ENCODE measurements at places on chromosomes 2 and 18.

DNA sequence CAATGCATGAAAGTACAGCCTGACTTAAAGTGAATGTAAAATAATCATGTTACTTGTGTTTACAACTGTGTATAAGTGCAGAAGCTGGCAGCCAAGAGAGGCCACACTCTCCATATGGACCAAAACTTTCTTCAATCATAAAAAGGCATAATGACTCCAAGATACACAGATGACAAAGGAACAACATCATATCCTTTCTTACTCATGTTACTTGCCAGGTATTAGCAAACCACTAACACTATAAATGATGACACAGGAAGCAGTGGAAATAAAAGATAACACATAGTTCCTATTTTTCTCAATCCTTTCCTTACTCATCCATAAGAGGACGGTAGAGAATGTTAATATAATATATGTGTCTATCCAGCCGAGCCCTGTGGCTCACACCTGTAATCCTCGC is 400.0 kb upstream of the CDH2 start:
- DNase-seq, result no peak

GRCh38 chr2:149747456-149747855 is 159.9 kb upstream of the MMADHC start:
- no peak for DNase-seq

DNA sequence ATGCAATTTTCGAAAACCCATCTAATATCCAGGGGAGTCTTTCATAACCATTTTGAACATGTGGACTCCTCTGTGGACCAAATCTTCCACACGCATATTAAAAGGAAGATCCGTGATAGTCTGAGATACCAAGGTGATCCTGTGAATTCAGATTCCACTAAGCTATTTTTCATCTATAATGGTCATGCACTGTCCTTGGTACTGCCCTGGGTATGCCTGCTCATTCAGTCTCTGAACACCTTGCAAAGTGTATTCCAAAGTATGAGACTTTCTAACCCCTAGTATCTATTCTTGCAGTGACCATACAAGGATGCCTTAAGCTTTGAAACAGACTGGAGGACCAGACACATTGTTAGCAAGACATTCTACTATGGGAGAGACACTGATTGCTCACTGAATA is 217.6 kb upstream of the CCDC150 start:
- DNase-seq, result no peak

DNA sequence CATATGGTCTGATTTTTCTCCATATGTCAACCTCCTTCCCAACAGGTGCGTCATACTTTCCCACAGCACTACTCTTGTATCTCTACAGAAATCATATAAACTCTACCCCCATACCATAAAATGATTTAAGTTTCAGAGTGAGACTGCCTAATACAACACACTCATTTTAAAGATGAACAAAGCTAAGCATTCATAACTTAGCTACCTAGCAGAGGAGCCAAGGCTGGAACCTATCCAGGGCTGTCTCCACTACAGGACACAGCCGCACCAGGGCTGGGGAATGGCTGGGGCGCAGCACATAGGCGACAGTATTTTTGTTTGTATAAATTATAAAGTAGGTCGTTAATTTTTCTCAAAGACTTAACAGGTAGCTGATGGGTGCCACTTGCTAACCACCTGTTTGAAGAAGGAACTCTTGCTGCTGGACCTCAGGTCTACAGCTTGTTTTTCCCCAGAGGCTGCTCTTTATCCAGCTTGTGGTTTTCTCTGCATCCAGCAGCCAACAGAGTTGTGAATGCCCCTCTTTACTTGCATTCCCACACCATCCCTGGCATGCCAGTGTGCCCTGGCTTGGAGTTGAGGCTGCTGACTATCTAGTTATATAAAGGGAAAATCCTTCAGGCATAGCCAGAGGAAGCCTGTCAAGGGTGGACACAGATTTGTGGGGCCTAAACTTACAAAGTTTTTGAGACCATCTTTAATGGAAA is 62.0 kb downstream of the HNRNPLL start:
- no peak for DNase-seq

- DNase-seq, result no peak
Measured at GRCh38 chr2:127624756-127625571, 21.0 kb upstream of the GPR17 start.

GRCh38 chr18:32349728-32350395 is 120.8 kb downstream of the GAREM1 start:
- DNase-seq, result peak; percentile 71

GRCh38 chr2:156986339-156986988 is 271.0 kb upstream of the GALNT5 start:
- no peak for DNase-seq

DNA sequence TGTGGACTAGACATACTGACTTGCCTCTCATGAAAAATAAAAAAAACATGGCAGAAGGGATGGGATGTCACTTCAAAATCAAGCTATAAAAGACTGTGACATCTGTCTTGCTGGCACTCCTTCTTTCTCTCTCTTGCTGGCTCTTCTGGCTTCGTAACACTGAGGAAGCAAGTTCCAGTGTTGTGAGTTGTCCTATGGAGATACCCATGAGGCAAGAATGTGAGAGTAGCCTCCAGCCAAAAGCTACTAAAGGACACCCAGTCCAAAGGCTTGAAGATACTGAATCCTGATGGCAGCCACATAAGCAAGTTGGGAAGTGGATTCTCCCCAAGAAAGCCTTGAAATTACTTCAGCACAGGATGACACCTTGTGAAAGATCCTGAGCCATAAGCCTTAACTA is 376.1 kb upstream of the TMEFF2 start:
- no peak for DNase-seq

GRCh38 chr2:201806442-201807170 is at the start of gene CDK15:
CDK15 (plus strand) TSS chr2:201806537; CDS start chr2:201806665, 128 bp downstream.
- DNase-seq, result no peak

DNA sequence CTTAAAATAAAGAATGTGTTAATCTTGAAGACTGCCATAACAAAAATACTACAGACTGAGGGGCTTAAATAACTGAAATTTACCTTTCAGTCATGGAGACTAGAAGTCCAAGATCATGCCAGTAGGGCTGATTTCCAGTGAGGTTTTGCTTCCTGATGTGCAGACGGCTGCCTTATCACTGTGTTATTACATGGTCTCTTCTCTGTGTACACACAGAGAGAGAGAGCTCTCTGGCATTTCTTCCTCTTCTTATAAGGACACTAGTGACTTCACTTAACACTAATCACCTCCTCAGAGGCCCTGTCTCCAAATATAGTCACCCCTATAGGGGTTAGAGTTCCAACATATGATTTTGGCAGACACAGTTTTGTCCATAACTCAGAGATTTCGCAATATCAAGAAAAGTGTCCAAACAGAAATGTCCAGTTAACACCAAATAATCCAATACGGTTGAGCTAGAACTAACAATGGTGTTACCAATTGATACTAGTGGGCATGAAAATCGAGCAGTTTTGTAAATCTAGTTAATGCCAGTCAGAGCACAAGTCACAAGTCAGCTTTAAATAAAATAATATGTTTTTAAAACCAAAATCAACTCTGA is 399.8 kb downstream of the ADCYAP1 start:
- DNase-seq, result no peak

DNA sequence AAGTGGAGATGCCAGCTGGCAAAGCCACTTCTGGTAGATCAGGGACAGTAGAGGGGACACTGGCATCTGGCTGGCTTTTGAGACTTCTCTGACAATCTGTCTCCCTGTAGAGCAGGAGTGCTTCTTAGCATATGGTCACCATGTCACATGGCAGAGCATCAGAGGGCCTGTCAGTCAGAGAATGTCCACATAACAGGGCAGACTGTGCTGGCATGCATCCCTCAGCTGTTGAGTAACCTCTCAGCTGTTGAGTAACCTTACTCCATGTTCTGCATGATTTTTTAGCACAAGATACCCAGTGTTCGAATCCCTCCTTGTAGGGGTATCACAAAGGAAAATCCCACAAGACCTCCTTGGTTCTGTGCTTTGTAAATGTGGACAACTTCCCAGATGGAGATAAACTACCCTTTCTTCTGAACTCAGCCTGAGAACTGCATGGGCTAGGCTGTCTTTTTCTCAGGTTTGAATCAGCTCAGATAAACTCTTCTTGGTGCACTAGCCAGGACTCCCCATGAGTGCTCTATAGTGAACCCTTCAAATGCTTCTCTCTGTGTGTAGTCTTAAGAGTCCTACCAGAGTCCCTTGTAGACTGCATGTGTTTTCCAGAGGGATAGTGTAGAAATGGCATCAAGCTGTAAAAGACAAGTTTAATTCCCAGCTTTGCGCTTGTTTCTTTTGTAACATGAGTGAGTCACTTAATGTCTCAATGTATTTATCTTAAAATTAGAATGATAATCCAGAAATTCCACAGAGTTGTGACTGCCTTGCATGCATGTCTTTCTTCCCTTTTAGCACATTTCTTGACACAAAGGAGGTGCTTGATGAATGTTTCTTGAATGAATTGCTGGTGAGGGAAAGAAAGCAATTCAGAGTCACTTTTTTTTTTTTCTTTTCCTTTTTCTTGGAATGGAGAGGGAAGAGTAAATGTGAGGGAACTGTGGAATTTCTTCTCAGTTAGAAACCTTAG is 442.3 kb upstream of the HNMT start:
- DNase-seq, result no peak

DNA sequence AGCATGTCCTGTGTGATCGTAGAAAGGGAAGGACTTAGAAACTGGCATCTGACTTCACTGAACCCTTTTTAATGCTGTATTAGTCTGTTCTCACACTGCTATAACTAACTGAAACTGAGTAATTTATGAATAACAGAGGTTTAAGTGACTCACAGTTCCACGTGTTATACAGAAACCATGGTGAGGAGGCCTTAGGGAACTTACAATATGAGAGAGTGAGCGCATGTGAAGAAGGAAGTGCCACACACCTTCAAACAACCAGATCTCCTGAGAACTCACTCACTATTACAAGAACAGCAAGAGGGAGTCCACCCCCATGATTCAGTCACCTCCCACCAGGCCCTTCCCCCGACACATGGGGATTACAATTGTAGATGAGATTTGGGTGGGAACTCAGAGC is 811.3 kb downstream of the CPS1 start:
- no peak for DNase-seq

DNA sequence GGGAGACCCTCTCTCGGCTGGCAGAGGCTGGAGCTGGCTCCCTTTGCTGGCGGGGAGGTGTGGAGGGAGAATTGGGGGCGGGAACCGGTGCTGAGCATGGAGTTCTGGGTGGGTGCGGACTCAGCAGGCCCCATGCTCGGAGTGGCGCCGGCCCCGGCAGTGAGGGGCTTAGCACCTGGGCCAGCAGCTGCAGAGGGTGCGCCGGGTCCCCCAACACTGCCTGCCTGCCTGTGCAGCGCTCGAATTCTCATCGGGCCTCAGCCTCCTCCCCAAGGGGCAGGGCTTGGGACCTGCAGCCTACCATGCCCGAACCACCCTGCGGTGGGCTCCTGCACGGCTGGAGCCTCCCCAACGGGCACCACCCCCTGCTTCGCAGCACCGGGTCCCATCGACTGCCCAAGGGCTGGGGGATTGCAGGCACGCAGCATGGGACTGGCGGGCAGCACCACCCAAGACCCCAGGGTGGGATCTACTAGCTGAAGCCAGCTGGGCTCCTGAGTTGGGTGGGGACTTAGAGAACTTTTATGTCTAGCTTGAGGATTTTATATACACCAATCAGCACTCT is 129.8 kb downstream of the LRRC30 start:
- no peak for DNase-seq

DNA sequence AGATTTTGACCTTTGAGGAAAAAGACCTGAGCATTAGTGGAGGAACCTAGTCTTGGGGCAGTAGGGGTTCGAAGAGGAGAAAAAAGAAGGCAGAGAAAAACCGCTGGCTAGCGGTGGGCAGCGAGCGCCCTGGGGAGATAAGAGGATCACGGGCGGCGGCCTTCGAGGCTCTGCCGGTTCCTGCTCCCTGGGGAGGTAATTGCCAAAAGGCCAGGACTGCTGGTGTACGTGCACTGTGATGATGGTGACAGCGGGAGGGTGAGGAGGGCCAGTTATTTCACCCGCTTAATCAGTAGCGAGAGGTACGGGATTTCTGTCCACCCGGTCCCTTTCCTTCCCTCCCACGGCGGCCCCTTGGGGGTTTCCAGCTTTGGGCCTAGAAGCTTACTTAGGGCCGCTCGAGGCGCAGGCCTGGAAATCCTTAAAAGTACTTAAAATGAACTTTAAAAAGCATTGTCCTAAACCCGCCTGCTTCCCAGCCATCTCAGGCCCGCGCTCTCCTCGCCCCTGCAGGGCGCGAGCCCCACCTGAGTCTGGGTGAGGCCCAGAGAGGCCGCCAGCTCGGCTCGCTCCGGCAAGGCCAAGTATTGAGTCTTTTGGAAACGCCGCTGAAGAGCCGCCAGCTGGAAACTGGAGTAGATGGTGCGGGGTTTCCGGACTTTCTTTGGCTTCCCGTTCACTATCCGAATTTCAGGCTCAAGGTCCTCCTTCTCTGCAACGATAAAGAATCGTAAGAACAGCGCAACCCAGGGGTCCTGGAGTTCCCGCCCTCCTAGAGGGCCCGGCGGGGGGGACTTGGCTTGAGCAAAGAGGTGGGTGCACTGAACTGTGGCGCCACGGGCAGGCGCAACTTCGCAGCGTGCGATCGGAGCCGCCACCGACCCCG is 1.5 kb downstream of the DLX2 start:
- no peak for DNase-seq

DNA sequence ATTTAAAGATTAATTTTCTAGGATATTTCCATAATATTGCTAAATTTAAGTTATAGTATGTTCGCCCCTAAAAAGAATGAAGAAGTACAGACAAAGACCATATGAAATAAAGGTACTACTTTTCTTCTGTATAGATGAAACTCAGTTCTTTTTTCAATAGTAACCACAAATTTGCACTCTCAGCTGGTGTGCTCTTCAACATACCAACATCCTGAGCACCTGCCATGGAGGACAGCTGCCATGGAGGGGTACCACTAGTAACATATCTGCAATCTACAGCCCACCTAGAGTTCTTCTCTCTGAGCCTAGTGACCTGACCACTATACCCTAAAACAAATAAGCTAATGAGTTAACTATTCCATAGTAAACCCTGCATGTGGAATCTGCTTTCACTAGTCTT is 36.8 kb upstream of the ERCC3 start:
- no peak for DNase-seq

DNA sequence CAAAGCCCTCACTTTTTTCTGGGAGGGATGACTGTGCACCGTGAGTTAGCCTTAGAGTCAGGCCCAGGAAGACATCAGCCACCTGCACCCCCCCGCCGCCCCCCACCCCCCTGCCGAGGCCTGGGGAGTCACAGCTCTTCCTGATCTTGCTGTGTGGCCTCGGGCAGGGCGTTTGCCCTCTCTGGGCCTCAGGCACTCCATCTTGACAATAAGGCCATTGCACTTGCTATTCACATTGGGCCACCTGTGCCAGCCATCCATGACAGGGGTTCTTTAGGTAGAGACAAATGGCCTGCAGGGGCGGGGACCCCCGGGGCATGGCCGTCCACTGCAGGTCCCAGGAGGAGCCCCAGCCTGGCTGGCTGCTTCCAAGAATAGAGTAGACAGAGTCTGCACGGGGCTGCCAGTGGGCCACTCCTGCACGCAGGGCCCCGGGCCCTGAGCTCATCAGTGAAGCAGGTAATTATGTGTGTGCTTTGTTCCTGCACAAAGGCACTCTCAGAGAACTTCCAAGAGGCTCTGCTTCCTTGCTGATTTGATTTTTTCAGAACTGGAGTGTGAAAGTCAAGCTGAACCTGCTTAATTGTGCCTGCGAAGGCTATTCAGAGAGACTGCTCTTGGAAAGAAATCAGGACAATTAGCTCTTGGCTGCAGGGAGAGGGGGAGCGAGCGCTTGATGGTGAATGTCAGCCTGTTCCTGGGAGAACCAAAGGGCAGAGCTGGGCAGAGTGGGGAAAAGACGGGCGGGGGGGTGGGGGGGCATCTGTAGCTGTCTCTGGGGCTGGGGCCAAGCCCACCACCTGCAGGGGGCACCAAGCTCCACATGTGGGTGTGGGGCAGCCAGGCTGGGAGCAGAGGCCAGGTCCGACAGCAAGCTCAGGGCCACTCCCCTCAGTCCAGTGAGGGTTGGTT is 40.3 kb downstream of the RRM2 start:
- DNase-seq, result no peak

Data from Caki2 (cell line).